ENCODE measurements at places on chromosomes 12 and 14.

DNA sequence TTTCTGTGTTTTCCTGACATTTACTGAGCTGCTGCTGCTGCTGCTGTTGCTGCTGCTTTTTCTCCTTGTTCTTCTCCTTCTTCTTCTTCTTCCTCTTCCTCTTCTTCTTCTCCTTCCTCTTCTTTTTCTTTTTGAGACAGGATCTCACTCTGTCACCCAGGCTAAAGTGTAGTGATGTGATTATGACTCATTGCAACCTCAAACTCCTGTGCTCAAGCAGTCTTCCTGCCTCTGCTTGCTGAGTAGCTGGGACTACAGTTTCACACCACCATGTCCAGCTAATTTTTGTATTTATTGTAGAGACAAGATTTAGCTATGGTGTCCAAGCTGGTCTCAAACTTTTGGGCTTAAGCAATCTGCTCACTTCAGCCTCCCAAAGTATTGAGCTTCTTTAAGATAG is 95.8 kb downstream of the TMTC3 start:
- peak; percentile 50 for DNase-seq

GRCh38 chr12:11917501-11917900 is 153.2 kb upstream of the BCL2L14 start:
- DNase-seq = no peak

DNA sequence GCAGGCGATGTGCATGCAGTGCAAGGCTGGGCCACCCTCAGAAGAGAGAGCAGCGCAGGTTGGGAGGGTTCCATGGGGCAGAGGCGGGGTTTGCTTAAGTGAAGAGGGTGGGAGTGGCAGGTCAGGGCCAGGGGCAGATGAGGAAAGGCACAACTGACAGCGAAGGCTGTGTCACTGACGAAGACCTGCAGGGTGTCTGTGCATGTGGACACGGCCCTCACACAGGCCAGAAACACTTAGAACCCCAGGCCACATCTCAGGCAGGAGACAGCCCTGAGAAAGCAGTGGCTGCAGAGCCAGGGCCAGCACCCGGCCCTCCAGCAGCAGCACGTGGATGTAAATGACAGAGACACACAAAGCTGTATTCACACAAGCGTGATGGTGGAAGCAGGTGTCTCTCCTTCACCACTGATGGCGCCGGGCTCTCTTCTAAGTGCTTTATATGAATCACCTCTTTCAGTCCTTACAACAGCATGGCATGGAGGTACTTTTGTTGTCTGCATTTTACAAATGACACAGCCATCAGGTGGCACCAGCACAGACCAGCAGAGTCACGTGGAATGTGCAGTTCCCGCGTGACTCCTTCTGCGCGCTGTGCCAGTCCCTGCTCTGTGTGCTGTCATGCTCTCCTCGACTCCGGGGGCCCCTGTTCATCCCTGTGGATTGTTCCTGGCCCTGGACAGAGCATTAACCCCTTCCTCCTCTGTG is 54.6 kb downstream of the TSPAN11 start:
- DNase-seq = no peak

DNA sequence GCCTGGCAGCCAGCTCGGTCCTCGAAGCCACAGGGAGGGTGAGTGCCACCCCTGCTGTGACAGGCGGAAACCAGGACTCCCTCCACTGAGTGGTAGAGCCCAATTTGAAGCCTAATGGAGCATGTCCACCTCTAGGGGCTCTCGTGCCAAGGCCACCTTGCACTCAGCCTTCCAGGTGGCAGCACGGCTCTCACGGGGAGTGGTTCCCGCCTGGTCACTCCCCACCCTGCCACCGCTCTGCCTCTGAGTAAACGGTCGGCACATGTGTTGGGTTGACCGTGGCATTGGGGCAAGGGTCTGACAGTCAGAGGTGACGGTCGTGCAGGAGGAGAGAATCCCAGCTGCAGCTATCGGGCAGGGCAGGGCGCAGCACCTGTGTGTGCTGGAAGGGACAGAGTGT is 34.8 kb downstream of the IL31 start:
- DNase-seq = no peak

DNA sequence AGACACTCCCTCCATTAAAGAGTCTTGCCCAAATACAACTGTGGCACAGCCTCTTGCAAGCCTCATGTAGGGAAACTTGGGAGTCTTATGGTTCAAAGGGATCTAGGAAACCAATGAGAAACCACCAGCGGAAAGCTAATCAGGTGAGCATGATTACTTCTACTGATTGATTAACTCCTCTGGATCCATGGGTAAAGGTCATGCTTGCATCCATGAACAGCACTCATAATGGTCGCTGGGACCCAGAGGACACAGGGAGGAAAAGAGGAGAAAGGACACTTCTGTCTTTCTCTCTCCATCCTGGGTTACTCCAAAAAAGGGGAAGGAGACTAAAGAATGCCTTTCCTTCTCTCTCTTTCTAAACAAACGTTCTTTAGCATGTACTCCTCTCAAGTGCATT is 1397.2 kb downstream of the LRFN5 start:
- no peak for DNase-seq

DNA sequence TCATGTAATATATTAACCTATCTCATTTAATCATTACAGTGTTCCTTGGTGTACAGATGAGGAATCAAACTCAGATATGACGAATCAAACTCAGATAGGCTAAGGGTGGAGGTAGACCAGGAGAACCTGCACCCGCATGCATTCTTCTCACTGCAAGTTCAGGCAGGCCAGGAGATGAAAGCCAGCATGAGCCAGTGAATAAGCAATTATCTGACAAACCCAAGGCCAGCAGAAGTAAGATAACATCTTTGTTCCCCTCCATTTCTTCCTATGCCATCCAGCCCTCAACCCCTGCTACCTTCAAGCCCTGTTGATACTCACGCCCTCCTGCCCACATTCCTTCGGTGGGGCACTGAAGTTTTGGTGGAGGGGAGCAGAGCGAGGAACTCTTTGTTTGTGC is 152.2 kb downstream of the ETV6 start:
- no peak for DNase-seq

GRCh38 chr12:124743479-124744272 is 120.0 kb downstream of the SCARB1 start:
- no peak for DNase-seq

DNA sequence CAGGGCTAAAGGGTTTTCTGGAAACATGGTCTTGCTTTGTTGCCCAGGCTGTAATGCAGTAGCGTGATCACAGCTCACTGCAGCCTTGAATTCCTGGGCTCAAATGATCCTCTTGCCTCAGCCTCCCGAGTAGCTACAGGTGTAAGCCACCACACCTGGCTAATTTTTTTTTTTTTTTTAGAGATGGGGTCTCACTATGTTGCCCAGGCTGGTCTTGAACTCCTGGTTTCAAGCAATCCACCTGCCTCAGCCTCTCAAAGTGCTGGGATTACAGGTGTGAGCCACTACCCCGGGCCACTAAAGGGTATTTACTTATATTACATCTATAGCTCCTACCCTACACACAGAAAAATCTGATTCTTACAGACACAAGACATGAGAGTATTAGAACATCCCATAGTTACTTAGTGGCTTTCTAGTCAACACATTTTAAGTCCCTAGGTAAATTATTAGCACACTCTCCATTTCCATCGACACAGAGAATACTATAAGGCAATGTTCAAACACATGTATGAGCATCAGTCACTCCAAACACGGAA is 6.2 kb upstream of the DCAF11 start:
- no peak for DNase-seq

DNA sequence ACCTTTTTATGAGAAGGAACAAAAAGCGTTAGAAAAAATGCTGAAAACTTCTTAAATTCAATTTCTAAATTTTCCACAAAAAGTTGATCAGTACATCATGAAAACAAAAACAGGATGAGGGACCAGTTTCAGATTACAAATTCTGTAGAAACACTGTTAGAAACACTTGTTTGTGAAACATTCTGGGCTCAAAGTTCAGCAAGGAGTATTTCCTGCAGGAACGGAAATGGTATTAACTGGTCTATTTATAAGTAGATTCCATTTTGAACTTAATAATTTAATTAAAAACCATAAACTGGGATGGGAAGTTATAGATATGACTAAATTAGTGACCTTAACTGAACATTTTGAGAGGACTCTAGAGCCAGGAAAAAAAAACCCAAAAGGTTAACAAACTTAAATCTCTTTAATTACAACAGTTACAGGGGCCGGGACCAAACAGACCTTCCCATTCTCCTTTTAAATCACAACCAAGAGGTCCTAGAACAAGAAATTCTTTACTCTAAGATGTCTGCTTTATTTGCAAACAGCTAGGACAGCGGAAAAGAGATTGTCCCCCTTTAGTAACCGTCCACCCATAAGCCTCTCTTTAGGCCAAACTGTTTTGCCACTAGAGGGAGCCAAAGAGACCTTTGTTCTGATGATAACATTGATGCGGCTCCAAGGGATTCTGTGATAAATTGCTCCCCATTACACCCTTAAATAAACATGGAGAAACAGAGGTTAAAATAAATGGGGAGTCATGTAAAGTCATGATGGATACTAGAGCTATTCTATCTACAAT is 69.0 kb upstream of the RERGL start:
- DNase-seq = no peak

DNA sequence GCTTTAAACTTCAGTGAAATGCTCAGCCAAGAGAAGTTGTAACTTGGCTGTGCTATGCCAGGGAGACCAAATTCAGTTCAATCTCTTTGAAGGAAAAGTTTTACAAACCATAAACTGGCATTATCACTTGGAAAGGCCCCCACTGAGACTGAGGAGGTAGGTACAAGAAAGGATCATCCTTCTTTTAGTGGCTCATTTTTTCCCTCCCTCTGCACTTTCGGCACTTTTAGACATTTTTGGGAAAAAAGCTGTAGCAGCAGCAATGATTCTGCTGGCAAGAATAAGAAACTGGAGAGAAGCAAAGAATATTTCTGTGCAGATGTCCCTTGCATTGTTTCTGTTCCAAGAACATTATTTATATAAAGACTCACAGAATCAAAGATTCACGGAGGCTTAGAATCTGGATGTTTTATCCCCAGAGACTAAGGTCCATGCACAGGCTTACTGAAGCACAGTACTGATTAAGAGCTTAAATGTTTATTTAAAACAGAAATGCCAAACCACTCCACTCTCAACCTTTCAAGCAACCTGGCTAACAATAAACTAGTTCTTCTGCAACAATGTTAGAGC is 12.3 kb downstream of the ZC2HC1C start:
- no peak for DNase-seq

GRCh38 chr12:4001031-4001430 is 127.8 kb upstream of the PARP11 start:
- no peak for DNase-seq

DNA sequence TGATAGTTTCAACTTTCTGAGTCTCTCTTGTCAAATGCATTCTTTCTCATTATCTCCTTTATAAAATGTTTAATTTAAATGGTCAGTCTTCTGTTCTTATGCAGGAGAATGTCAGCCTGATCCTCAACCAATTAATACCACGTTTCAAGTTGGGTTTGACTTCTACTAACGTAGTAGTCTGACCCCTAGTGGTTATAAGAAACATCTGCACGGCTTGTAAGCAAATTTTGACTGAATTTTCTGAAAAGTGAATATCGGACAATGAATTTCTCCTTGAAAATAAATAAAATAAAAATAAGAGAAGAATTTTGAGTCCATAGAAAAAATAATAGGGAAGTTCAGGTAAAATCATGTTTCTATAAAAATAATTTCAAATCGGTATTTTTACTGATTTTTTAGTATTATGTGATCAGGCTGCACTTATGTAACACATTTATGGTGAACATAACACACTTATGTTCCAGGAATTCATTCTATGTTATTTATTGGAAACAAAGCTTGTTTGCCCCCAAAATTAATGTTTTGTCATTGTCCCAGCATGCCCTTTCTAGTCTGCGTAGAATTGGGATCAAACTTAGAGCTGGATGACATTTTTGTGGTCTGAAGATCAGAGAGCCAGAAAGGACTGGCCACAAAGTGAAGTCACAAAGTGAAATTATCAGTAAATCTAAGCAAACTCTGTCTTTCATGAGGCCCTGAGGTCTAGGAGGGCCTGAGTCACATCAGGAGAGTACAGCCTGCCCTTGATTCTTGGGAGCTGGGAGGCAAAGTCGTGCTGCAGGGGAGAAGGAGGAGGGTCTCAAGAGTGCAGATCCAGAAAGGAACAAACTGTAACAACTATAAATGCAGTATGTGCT is 101.2 kb upstream of the STXBP6 start:
- no peak for DNase-seq

DNA sequence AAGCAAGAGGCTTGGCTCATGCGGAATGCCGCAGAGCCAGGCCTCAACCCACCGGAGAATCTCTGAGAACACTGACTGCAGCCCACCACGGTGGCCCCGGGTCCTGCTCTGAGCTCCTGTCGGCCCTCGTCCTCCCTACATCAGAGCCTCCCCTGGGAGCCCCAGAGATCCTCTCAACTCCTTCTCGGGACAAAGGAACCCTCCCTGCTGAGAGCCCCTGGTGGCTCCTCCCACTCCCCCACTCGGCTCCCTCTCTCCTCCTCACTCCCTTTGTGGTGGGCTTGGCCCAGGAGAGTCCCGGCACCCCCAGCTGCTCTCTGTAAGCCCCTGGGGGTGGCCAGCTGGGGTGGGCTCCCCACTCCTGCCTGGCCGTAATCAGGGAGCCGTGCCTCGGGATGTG is 11.1 kb upstream of the INF2 start:
- DNase-seq = no peak

DNA sequence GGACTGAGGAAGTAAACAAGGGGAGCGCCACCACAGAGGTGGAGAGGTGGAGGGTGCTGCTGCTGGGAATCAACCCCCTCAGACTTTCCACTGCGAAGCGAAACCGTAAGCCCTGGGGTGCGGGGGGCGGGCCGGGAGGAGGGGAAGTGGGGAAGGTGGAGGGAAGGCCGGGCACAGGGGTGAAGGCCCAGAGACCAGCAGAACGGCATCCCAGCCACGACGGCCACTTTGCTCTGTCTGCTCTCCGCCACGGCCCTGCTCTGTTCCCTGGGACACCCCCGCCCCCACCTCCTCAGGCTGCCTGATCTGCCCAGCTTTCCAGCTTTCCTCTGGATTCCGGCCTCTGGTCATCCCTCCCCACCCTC is at the start of gene LAG3:
TSS of gene LAG3 (plus strand) at position 190 of the 365 bp plus-strand sequence. CDS start 333 bp downstream, outside the sequence.
- no peak for DNase-seq

- no peak for DNase-seq
These were observed 408.2 kb upstream of the CCDC196 start for GRCh38 chr14:66078006-66078405.
